Tongue (tissue), 3 donors: ENCODE measurements at places on chromosomes 1 and 21. TPM values are rescaled to one million over a fixed set of nuclear protein-coding genes. Genes with fewer than 3 reads are reported as not detected.

The PTPRU gene
- total RNA-seq = 42.5 TPM

The TMPRSS15 gene
- not detected for total RNA-seq

The SLAMF7 gene
- total RNA-seq = 0.41 TPM

The VSIG8 gene
- total RNA-seq = not detected

The TP73 gene
- 6.1 TPM for total RNA-seq

The ESPN gene
- total RNA-seq = 3.8 TPM

The RHCE gene
- total RNA-seq = 2.2 TPM

The SLC44A3 gene
- total RNA-seq = 3.3 TPM

The EPHB2 gene
- total RNA-seq = 21.4 TPM

The CREG1 gene
- total RNA-seq = 47.0 TPM

The OR2T29 gene
- not detected for total RNA-seq

The ADCY10 gene
- 0.21 TPM for total RNA-seq

The RAB25 gene
- total RNA-seq = 13.3 TPM

The CHIA gene
- total RNA-seq = not detected

The USF1 gene
- total RNA-seq = 50.4 TPM

The SH2D5 gene
- total RNA-seq = not detected

The OTUD7B gene
- 26.8 TPM for total RNA-seq

The CCDC185 gene
- total RNA-seq = not detected

The HIVEP3 gene
- 2.5 TPM for total RNA-seq

The BTG3 gene
- total RNA-seq = 64.9 TPM

The KCNA3 gene
- 0.72 TPM for total RNA-seq

The INSRR gene
- 0.21 TPM for total RNA-seq

The TAL1 gene
- 3.6 TPM for total RNA-seq

The UBIAD1 gene
- 11.6 TPM for total RNA-seq

The CFAP126 gene
- total RNA-seq = not detected

The KIF14 gene
- 5.1 TPM for total RNA-seq

The LYPD8 gene
- not detected for total RNA-seq

The CCDC24 gene
- 3.2 TPM for total RNA-seq

The SLC66A1 gene
- total RNA-seq = 8.6 TPM

The MAEL gene
- not detected for total RNA-seq
